Suppressor macrophage (primary cell): ENCODE measurements at places on chromosomes 6 and 20.

DNA sequence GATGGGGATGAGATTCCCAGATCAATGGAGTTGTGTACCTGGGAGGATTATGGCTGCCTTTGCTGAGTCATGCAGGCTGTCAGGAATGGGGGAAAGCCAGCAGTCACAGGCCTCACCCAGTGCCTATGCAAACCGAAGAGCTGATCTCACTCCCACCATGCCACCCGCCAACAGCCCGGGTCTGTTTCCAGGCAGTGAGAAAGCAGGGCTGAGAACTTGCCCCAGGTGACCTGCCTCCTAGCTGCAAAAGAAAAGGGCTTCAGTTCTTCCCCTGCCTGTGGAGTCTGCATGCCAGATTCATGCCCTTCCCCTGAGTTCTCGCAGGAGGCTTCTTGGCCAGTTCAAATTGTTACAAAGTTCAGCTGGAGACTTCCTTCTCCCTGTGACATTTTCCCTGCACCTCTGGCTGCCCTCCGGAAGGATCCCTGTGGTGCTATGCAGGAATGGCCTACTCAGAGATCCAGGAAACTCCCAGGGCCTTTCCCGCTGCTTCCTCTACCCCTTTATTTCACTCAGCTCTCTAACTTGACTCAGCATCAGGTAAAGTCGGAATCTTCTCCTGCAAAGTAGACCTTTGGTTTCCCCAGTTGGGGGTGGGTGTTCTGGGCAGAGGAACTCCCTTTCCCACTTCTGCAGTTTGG lies 71.5 kb upstream of the B3GAT2 start:
- DNase-seq = no peak

DNA sequence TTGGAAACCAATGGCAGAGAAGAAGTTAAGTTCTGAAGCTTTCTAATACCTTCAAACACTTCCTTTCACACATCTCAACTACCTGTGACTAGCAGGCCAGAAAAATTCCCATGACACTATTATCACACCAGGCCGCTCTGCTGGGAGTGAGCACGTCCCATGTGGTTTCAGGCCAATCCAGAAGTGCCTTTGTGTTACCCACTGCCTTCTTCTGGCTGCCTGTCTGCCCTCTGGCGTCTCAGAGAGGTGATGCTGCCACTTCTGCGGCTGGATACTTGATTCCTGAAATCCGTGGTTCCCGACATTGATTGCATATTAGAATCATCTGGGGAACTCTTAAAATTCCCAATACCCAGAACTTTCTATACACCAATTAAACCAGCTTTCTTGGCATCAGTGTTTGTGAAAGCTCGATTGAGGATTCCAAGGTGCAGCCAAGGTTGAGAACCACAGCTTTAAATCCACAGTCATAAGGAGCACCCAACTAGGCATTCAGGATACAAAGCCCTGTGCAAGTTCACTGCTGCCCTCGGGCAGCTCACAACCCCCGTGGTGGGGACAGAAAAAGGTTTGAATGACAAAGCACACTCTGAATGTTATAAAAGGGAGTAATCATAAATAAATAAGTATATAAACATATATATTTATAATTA lies 65.6 kb downstream of the STMND1 start:
- DNase-seq = peak; percentile 16

DNA sequence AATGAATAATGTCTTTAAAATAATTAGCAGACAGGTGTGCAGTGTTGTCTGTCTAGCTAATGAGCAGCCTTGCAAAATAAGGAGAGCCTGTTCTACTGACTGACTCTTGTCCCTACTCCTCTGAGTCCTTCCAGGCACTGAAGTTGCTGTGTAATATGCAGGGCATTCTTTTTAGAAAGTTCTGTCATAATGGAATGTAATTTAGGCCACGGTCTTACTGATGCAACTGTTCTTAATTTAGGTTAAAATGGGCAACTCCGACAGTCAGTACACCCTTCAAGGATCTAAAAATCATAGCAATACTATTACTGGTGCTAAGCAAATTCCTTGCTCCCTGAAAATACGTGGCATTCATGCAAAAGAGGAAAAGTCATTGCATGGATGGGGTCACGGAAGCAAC lies 133.9 kb downstream of the TIAM2 start:
- no peak for DNase-seq

DNA sequence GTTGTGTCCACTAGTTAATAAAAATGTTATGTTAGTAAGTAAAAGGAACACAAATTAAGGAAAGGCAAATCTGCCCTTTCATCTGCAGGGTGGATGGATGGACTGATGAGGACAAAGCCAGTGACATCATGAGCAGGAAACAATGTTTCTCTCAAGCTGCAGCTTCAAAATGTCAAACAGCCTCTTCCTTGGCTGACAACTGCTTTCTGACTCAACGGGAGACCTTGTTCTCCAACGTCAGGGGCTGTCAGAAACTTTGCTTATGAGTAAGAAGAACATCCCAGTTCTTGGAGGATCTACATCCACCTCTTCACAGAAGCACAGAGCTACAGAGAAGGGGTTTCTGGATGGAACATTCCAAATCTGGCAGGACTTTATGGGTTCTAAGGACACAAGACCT lies 6.0 kb downstream of the CST2 start:
- no peak for DNase-seq

GRCh38 chr6:104969785-104970581 lies 13.1 kb downstream of the LIN28B start:
- no peak for DNase-seq

DNA sequence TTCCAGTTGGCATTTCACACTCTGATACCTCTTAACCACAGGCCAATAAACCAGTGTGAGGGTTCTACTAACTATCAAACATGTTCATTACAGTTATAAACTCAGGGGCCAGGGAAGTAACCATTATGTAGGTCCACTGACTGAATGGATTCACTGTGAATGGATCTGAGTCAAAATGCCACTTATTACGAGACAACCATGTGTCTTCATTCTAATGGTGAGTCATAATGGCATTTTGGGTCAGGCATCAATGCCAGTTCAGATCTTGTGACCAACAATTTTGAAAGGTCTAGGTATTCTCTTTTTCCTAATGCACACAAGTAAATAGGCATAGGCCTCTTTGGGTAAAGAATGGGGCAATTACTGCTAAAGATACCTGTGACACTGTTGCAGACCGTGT lies 112.2 kb upstream of the HEY2 start:
- DNase-seq = no peak

DNA sequence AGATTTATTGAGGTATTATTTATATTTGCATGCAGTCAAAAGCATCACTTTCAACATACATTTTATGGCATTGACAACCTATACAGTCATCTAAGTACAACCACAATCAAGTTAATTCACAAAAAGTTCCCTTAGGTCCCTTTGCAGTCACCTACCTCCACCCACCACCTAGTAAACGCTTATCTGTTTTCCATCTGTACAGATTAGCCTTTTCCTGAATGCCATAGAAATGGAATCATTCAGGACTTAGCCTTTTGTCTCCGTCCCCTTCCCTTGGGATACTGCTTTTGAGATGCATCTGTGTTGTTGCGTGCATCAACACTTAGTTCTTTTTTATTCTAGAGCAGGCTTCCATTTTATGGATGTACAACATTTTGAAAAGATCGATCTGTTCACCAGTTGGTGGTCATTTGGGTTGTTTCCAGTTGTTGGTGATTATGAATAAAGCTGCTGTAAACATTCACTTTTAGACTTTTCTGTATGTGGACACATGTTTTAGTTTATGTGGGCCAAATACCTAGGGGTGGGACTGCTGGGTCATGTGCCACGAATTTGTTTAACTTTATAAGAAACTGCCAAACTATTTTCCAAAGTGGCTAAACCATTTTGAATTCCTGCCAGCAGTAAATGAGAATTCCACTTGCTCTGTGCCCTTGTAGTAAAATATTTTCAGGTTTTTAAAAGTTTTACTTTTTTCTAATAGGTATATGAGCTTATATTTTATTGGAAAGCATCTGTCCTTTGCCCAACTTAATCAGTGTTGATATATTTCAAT lies 17.6 kb upstream of the IFNGR1 start:
- DNase-seq = no peak

DNA sequence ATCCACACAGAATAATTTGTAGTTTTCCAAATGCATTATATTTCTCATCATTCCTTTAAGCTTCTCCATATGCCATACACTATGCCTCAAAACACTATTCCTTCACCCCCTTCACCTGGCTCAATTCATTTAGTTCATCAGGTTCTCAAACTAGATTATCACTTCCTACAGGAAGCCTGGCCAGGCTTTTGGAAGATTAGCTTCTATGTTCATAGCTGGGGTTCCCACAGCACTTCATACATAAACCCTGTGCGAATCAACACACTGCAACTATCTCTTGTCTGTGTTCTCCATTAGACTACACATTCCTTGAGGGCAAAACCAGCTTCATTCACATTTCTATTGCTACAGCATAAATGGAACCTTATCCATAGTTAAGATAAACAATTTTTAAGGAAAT lies 40.5 kb upstream of the PLN start:
- DNase-seq = no peak

DNA sequence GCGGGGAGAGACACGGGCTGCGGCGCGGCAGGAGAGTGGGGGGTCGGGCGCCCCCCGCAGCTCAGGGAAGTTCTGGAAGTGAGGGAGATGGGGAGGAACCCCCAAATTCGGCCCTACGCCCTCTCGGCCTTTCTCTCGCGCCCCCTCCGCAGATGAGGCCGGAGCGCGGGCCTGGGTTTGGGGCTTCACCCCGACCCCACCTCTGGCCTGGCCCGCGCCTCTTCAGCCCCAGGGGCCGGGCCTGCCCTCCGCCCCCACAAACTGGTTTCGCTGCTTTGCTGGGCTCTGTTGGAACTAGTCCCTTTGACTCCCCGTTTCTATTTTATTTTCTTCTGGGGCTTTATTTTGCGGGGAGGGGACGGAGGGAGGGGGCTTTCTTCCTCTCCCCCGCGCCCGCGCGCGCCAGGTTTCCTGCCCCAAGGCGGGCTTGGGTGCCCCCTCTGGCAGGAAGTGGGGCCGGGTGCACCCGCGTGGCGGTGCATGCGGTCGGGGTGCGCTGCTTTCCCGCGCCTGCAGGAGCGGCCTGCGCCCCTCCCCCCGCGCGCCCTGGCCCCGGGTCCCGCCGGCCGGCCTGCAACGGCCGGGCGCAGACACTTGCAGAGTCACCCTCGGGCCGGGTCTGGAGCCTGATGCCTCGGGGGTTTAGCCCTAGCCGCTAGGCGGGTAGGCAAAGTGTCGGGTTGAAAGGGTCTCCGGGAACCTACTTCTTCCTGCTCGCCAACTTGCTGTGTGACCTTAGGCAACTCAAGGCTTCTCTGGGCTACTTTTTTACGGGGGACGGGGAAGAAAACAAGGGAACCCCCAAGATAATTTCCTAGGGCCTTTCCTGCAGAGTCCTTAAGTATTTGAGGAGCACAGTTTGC lies 1.3 kb downstream of the HMGA1 start:
- peak; percentile 80 for DNase-seq

- no peak for DNase-seq
These were observed 18.0 kb downstream of the EXOC2 start for GRCh38 chr6:674956-675355.

- DNase-seq = no peak
These were observed 33.7 kb downstream of the MTHFD1L start for GRCh38 chr6:150899231-150899630.

DNA sequence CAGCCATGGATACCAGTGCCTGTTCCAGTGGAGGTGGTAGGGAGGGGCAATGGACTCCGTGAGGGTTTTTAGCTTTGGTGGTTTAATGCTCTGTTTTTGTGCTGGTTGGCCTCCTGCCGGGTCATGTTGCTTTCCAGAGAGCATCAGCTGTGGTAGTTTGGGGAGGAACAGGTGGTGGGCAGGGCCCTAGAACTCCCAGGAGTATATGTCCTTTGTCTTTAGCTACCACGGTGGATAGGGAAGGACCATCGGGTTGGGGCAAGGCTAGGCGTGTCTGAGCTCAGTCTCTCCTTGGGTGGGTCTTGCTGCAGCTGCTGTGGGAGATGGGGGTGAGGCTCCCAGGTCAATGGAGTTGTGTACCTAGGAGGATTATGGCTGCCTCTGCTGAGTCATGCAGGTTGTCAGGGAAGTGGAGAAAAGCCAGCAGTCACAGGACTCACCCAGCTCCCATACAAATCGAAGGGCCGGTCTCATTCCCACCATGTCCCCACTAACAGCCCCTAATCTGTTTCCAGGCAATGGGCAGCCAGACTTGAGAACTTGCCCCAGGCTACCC lies 38.9 kb downstream of the MRAP2 start:
- no peak for DNase-seq

DNA sequence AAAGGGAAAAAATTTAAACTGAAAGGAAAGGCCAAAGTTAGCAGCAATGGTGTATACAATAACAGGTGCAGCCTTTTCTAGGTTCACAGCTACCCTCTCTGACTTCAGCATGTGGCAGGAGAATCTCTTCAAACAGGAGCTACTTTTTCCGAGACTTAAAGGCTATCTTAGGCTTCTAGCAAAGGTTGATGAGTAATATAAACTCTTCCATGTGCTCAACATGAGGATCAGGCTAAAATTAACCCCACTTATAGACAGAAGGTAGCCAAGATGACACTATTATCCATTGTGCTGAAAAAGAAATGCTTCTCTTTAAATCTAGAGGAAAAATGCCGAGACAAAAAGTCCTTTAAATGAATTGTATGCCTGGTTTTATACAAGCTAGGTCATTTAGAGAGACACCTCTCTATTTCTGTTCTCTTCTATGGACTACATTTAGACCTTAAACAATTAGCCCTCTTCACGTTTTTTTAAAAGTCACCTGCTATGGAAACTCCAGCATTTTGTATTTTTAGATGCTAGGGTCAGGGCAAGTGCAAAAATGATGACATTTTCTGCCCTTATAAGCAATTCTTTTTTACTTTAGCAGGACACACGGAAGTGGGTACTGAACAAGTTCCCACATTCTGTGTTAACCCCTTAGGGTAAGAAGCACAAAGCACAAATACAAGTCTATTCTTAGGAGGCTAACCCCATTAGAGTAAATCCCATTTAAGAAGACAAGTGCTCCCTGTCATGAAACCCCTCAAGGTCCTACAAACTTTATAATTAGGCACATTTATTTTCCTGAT lies 216.8 kb upstream of the CITED2 start:
- DNase-seq = no peak

- DNase-seq = peak; percentile 69
These were observed 5.1 kb downstream of the HLA-DMA start for GRCh38 chr6:32947552-32948465.

DNA sequence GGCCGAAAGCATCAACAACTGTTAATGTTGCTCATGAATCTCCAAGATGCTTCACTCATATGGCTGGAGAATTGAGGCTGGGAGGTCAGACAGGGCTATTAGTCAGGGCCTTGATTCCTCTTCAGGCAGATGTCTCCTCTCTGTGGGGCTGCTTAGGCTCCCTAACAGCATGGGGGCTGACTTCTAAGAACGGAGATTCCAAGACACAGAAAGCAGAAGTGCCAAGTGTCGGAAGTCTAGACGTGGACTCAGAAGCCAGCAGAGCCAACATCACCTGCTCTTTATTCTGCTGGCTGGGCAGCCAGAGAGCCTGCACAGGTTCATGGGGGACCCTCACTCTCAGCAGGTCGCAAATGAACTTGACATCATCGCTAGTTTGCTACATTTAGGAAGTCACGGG lies 279.8 kb downstream of the CDH26 start:
- DNase-seq = no peak

GRCh38 chr6:155341130-155341828 lies 27.0 kb upstream of the TFB1M start:
- peak; percentile 84 for DNase-seq
